GM23338 (cell line): ENCODE measurements at places on chromosomes 7 and 10. TPM values are rescaled to one million over a fixed set of nuclear protein-coding genes. Genes with fewer than 3 reads are reported as not detected.

- no peak overlapping the region for H3K4me3 ChIP-seq
- no peak for DNase-seq
- no peaks in the 10 kb centered on the region for H3K27me3 ChIP-seq
These were observed 41.6 kb downstream of the BICC1 start for GRCh38 chr10:58554316-58554715.

GRCh38 chr7:122307228-122307621 is 2.7 kb upstream of the FEZF1 start:
- peaks cover 100% of the 10 kb centered on the region for H3K27me3 ChIP-seq
- no peaks in the 10 kb centered on the region for H3K36me3 ChIP-seq
- peak; percentile 80 for DNase-seq
- H3K27ac ChIP-seq: no peak overlapping the region
- H3K4me3 ChIP-seq: peak overlapping the region; percentile 74

GRCh38 chr10:15745751-15746150 is 26.0 kb upstream of the ITGA8 start:
- no peaks in the 10 kb centered on the region for H3K36me3 ChIP-seq
- H3K27me3 ChIP-seq: no peaks in the 10 kb centered on the region
- H3K4me3 ChIP-seq: no peak overlapping the region
- H3K4me1 ChIP-seq: no peaks in the 10 kb centered on the region; the same call in 1 of the 2 replicates
- H3K27ac ChIP-seq: no peak overlapping the region

DNA sequence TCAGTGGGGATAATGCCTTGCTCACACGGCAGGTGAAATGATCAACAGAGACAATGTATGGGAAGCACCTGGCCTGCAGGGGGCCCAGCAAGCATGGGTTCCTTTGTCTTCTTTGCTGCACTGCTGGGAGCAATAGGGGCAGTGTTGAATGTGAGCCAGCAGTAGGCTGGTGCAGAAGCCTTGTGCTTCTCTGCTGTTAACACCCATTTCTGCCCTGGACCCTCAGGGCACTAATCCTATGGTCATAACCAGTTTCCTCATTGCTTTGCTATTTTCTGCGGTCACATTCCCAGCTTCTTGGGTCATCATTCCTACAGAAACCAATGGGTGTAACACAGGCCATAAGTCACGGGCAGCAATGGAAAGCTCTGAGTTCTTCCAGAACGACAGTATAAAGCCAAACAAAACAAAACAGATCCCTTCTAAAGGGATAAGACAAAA is 10.9 kb upstream of the LGI1 start:
- DNase-seq: peak; percentile 84
- H3K4me1 ChIP-seq: peaks cover 49% of the 10 kb centered on the region
- H3K27me3 ChIP-seq: no peaks in the 10 kb centered on the region
- H3K4me3 ChIP-seq: no peak overlapping the region
- no peaks in the 10 kb centered on the region for H3K36me3 ChIP-seq

DNA sequence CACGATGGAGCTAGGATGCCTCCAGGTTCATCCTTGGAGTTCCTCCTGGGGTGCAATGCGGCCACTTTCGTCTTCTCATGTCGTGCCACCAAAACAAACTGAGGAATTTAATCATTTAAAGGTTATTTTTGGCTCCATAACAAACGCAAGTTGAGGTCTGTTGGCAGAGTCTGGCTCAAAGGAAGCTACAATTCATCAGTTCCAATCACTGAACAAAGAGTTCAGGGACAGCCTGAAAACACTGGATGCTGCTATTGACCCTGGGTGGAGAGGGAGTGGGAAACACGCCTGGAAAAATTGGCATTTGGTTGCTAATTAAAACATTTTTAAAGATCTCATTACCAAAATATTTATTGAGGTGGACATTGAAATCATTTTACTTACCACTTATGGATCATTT is 11.4 kb upstream of the MGMT start:
- H3K4me3 ChIP-seq: no peak overlapping the region
- H3K4me1 ChIP-seq: 0 out of 2 replicates have a peak, but pooled peaks cover 10% of the 10 kb centered on the region
- H3K27me3 ChIP-seq: no peaks in the 10 kb centered on the region
- no peaks in the 10 kb centered on the region for H3K36me3 ChIP-seq

DNA sequence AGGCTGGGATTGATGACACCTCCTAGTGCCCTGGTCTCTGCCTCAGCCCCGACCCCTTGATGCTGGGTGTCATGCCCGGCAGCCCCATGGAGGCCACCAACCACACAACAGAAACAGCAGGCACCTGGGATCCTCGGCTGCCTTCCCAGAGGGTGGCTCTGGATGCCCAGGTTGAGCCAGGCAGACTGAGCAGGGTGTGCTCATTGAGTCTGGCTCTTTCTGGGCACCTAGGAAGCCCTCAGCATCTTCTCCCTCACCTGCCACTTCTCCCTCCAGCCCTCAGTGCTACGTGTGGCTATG is 484.5 kb upstream of the MGMT start:
- no peaks in the 10 kb centered on the region for H3K27me3 ChIP-seq
- H3K4me3 ChIP-seq: no peak overlapping the region
- DNase-seq: no peak
- no peaks in the 10 kb centered on the region for H3K4me1 ChIP-seq
- no peaks in the 10 kb centered on the region for H3K36me3 ChIP-seq
- H3K27ac ChIP-seq: no peak overlapping the region

DNA sequence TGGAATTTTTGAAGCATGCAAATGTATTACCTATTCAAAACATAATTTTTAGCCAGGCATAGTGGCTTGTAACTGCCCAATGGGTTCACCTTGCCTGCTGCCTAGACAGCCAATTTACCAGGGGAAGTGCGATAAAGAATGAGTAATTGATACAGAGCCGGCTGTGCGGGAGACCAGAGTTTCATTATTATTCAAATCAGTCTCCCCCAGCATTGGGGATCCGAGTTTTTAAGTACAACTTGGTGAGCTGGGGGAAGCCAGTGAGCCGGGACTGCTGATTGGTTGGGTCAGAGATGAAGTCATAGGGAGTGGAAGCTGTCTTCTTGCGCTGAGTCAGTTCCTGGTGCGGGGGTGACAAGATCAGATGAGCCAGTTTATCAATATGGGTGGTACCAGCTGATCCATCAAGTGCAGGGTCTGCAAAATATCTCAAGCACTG is 29.1 kb upstream of the NRBF2 start:
- no peaks in the 10 kb centered on the region for H3K36me3 ChIP-seq
- no peaks in the 10 kb centered on the region for H3K27me3 ChIP-seq
- DNase-seq: peak; percentile 72
- no peak overlapping the region for H3K4me3 ChIP-seq
- peaks cover 11% of the 10 kb centered on the region for H3K4me1 ChIP-seq
- no peak overlapping the region for H3K27ac ChIP-seq

- H3K36me3 ChIP-seq: no peaks in the 10 kb centered on the region
- no peaks in the 10 kb centered on the region; the same call in 1 of the 2 replicates for H3K4me1 ChIP-seq
- H3K27ac ChIP-seq: no peak overlapping the region
- no peaks in the 10 kb centered on the region for H3K27me3 ChIP-seq
- peak; percentile 3 for DNase-seq
These were observed 186.7 kb downstream of the PCLO start for GRCh38 chr7:82975811-82976468.

GRCh38 chr10:131047501-131047900 is 264.0 kb downstream of the TCERG1L start:
- H3K27me3 ChIP-seq: no peaks in the 10 kb centered on the region
- H3K4me3 ChIP-seq: no peak overlapping the region
- 0 out of 2 replicates have a peak, but pooled peaks cover 9% of the 10 kb centered on the region for H3K36me3 ChIP-seq
- peak overlapping the region; percentile 94 for H3K27ac ChIP-seq
- DNase-seq: no peak

DNA sequence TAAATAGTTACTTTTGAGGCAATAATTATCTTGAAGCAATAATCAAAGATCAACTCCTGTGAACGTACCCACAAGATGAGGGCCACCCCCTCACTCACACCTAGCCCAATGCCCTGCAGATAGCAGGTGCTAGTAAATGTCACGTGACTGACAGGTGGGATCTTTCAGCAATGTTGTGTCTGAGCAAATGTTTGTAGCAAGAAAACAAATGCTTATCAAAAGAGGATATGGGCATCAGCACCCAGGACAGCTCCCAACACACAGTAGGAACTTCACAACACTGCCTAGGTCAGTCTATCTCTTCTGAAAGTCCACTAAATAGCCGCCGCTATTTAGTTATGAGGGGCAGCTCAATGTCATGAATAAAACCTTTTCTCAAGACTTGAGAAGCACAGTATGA is 120.8 kb upstream of the PDLIM1 start:
- no peaks in the 10 kb centered on the region for H3K27me3 ChIP-seq
- peak; percentile 75 for DNase-seq
- peaks cover 40% of the 10 kb centered on the region for H3K4me1 ChIP-seq
- no peak overlapping the region for H3K4me3 ChIP-seq
- H3K27ac ChIP-seq: no peak overlapping the region

DNA sequence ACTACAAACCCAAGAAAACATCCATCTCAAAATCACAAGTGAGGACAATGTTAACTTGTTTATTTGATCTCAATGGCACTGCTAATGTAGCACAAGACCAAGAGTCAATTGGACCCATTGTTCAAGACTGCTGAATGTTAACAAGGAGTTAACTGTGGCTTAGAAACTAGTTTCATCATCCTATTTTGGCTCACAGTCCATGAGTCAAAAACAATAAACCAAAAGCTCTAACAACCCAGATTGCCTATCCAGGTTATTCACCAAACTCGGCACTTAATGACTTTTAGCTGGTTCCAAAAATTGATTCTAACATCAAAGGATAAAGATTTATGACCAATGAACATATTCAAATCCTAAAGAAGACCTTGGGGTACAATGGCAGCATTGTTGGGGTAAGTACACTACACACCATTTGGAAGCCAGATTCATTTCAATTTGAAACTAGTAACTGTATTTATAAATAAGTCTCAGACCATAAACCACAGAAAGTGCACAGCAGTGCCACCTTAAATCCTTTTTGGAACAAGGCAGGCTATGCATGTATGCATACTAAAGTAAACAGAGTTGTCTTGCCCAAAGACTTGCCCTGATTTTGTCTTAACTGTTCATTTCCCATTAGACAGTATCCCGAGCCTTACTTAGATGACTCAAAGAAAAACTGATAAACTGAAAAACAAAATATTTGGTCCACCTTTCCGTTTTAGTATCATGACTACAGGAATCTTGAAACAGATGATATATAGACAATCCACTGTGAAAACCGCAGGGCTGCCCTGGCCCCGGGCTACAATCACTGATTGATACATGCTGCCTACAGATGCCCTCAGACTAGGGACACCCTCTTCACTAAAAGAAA is 84.5 kb downstream of the SRPK2 start:
- H3K27me3 ChIP-seq: no peaks in the 10 kb centered on the region
- H3K4me3 ChIP-seq: no peak overlapping the region
- DNase-seq: no peak
- peak overlapping the region; percentile 53 for H3K27ac ChIP-seq
- H3K36me3 ChIP-seq: peaks cover 5% of the 10 kb centered on the region; the same call in 1 of the 2 replicates

- peak; percentile 86 for DNase-seq
- no peaks in the 10 kb centered on the region for H3K36me3 ChIP-seq
- H3K27ac ChIP-seq: no peak overlapping the region
- H3K4me1 ChIP-seq: no peaks in the 10 kb centered on the region
- H3K4me3 ChIP-seq: no peak overlapping the region
These were observed 14.3 kb downstream of the GHRHR start for GRCh38 chr7:30977896-30978564.

GRCh38 chr10:131920693-131921092 is 19.9 kb downstream of the PPP2R2D start:
- no peak for DNase-seq
- peaks cover 45% of the 10 kb centered on the region for H3K4me1 ChIP-seq

Gene RAB19
- 1.3 and 2.5 TPM in 2 replicates for polyA plus RNA-seq

Gene GPNMB
- polyA plus RNA-seq: 1.0 and 1.2 TPM in 2 replicates

Gene SUN3
- 1.0 TPM in 1 of 2 replicates, not detected in the other for polyA plus RNA-seq

Gene HYAL4
- polyA plus RNA-seq: not detected in 2 replicates

Gene NXPH1
- polyA plus RNA-seq: 0.45 and 0.77 TPM in 2 replicates

Gene RBM20
- 0.03 and 0.05 TPM in 2 replicates for polyA plus RNA-seq

Gene CRPPA
- polyA plus RNA-seq: 0.54 and 0.73 TPM in 2 replicates
